ENCODE measurements at places on chromosomes 2 and 18. TPM values are rescaled to one million over a fixed set of nuclear protein-coding genes. Genes with fewer than 3 reads are reported as not detected.

NHEJ1 gene
- 18.6 TPM for total RNA-seq

TXNL4A gene
- 50.1 TPM for total RNA-seq

HOXD8 gene
- not detected for total RNA-seq

CYP26B1 gene
- not detected for total RNA-seq

RAD51AP2 gene
- not detected for total RNA-seq

GKN2 gene
- total RNA-seq: not detected

TRAPPC8 gene
- total RNA-seq: 16.8 TPM

CYTIP gene
- not detected for total RNA-seq

ZBTB7C gene
- total RNA-seq: not detected

RPIA gene
- total RNA-seq: 3.1 TPM

NIFK gene
- total RNA-seq: 21.9 TPM

FEZ2 gene
- 48.4 TPM for total RNA-seq

FAM136A gene
- 28.4 TPM for total RNA-seq

ACMSD gene
- not detected for total RNA-seq

ATP6V1C2 gene
- total RNA-seq: not detected

GPR55 gene
- total RNA-seq: not detected

STK17B gene
- total RNA-seq: 21.7 TPM

KCNE4 gene
- 2.0 TPM for total RNA-seq

POTEI gene
- total RNA-seq: not detected

FLACC1 gene
- total RNA-seq: not detected

MROH2A gene
- total RNA-seq: not detected

ROCK2 gene
- total RNA-seq: 17.0 TPM

CYBRD1 gene
- 40.5 TPM for total RNA-seq

SLC9A4 gene
- not detected for total RNA-seq

TNFAIP6 gene
- 7.4 TPM for total RNA-seq

GULP1 gene
- total RNA-seq: 27.9 TPM

All from bronchus fibroblast of lung (primary cell).